ENCODE measurements at places on chromosomes 4 and X.

DNA sequence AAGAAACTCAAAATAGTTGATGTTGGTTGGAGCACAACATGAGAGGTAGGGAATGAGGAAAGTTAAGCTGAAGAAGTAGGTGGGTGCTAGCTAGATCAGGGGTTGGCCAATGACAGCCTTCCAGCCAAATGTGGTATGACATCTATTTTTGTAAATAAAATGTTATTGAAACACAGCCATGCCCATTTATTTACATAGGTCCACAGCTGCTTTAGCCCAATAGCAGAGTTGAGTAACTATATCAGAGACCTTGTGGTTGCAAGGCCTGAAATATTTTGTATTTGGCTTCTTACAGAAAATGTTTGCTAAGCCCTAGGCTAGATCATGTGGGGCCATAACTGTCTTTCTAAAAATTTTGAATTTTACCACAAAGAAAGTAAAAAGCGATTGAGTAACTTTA is 234.9 kb upstream of the CTSO start:
- no peak for DNase-seq

GRCh38 chr4:122305853-122306252 is 73.0 kb upstream of the ADAD1 start:
- no peak for DNase-seq

GRCh38 chr4:123600987-123601904 is 204.7 kb downstream of the SPRY1 start:
- DNase-seq = no peak

- no peak for DNase-seq
These were observed 178.3 kb downstream of the RASL11B start for GRCh38 chr4:53040459-53040815.

DNA sequence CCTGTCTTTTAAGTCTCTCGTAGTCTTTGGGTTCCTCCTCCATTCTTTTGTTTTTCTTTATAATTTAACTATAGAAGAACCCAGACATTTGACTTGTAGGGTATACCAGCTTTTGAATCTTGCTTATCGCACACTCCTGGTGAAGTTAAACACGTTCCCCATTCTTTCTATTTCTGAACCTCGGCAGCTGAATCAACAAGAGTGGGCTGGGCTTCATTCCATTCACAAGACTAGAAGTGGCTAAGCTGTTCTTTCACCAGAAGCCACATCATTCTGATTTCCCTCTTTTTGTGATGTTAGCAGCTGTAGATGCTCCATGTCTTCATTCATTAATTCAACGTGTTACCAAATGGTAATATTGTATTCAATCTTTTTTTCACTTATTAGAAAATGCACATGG is 167.9 kb downstream of the CORIN start:
- DNase-seq = no peak

DNA sequence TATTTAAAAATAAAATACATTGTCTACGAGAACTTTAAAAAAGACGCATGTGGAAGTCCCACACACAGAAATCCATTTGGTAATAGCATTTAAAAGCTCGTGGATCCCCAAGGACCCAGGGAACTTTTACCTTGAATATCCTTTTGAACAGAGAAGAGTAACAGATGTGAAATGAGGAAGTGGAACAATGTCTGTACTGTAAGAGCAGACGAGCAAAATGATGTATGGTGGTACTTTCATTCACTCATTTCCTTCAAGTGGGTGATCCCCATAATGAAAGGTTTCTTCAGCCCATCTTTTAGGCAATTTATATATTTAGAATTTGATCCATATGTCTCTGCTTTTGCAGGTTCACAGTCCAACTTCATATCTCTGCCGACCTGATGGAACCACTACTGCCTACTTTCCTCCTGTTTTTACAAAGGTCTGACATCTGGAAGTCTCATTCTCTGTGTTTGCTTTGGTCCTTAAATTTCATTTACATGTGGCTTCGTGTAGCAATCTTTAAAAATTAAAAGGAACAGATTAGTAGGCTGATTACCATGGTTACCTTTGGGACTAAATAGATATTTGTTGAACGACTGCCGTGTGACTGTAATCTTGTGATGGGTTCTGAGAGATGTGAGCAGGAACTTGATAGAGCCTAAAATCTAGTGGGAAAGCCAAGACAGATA is 188.4 kb downstream of the PALLD start:
- DNase-seq = no peak

DNA sequence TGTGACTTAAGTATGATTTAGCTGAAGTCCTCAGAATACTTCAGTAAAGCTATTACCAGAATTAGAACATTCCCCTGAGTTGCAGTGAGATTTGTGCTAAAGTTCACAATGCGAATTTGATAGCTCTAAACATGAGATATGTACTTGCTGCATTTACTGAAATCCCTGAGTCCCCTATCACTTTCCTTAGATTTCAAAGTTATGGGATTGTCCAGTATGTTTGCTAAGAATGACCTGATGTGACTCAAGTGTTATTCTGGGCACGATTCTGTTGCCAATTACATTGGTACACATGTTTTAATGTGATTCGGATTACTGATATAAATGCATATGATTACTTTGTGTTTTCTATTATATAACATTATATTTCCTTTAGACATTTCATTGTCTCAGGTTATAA is 91.3 kb upstream of the AMOT start:
- DNase-seq = no peak

GRCh38 chr4:8273450-8273849 is 3.9 kb downstream of the HTRA3 start:
- no peak for DNase-seq

DNA sequence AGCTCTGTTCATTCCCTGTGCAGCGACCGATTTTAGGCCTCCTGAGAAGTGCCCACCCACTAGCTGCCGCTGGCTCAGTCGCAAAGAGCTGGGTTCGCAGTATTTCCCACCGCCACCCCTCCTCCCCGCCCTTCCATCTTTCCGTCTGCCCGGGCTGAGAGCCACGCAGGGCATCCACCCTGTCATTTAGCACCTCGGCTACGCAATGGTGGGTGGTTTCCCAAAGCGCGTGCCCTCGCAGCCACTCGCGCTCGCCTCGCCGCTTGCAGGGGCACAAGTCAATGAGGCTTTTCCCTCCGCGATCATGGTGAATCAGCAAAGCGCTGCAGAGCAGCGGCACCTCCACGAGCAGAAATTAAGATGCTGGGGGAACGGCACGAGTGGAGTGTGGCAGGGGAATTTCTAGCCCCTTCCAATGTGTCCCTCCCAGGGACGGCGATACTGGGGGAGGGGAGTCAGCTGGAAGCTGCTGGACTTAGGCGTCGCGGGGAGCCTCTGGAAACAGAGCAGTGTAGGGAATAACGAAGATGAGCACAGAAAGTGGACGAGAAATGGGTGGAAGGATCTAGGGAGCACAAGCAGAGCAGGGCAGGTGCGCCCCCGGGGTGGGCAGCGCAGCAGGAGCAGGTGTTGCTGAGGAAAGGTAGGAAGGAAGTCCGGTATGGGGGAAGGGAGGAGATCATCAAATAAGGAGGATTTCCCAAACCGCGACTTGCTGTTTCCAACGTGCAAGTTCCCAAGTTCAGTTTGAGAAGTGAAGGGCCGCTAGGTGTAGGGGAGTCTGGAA is 2.4 kb upstream of the PTCHD1 start:
- DNase-seq = no peak

DNA sequence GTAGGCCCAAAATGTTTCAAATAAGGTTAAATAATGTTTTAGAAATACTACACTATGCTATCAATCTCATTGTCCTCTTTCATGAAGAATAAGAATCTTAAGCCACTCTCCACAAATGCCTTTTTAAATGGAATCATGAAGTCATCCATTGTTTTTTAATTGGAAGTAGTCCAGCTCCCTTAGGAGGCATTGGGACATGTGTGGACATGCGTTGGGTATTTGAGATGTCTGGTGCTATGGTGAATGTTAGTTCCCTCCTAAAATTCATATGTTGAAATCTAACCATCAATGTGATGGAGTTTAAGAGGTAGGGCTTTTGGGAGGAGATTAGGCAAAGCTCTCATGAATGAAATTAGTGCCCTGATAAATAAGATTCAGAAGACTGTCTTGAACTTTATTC is 289.0 kb downstream of the C4orf33 start:
- DNase-seq = no peak

- no peak for DNase-seq
These were observed 1865.3 kb upstream of the AGA start for GRCh38 chr4:179307297-179308136.

DNA sequence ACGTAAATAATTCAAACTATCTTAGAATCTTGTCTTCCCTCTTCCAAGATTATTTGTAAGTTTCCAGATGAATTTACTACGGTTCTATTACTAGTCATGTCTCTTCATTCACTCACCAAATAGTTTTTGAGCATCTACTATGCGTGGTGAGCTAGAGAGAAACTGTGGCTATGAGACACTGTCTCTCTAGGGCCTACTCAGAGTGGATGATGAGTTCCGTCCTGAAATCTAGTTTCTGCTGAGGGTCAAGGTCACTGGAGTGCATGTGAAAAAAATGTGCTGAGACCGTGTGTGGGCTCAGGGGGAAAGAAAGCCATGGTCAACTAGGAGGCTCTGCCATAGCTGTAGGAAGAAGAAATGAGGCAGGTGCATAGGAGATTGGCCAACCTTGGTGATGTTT is 320.2 kb upstream of the GATB start:
- DNase-seq = no peak

GRCh38 chrX:66616944-66617343 is 21.9 kb downstream of the EDA2R start:
- DNase-seq = no peak

DNA sequence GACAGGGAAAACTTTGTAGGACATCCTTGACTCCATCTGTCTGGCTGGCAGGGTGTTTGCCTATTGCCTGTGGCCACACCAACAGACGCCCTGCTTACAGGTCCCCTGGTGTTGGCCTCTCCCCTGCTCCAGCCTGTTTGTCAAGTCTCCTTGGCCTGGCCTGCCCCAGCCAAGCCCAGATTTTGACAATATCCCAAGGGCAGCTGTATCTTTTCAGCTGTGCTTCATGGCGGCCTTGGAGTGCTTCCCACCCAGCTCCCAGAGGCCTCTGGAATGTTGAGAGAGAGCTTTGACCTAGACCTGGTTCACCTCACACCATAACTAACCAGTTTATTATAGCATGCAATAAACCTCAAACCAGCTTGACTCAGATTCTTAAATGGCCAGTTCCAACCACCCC is 204.0 kb upstream of the NHS start:
- DNase-seq = no peak

DNA sequence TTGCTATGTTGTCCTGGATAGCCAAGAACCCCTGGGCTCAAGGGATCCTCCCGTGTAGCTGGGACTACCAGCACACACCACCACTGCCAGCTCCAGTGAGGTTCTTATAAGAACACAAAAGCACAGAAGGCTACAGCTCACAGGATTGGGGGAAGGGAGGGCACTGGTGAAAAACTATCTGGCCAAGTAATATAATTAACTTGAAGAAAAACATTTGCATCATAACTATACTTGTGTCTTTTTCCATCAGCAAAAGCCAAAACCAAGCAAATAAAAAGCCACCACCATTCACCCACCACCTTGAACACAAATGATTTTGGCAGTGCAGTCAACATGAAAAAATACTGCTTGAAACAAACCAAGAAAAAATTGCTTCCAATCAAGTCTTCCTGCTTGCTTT is 188.2 kb downstream of the MAML3 start:
- DNase-seq = no peak

DNA sequence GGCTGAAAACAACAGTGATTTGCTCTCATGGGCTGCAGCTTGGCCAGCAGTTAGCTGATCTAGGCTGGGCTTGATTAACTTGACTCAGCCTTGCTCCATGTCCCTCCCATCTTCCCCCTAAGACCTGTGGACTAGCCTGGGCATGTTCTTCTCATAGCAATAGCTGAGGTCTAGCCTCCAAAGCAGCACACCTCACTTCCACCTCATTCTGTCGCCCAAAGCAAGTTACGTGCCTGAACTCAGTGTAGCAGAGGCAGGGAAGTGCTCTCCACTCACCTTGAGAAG is 62.2 kb downstream of the EVC start:
- DNase-seq = no peak

DNA sequence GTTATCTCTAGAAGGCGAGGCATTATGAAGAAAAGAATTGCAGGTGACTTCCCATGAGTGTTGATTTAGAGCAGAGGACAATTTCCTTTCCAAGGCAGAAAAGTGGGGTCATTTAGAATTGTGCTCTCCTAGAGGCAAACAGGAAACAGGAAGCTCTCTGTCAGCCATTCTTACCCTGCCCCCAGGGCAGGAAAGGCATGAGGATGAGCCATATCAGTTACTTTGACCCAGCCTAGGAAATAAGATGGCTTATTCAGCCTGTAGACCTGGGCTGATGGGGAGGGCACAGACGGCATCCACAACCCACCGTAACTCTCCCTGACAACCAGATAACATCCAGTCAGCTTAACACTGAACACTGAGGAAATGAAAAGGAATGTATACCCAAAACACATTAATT is 88.8 kb upstream of the KDR start:
- DNase-seq = no peak
